Stimulated activated CD4-positive, alpha-beta T cell treated with anti-CD3 and anti-CD28 coated beads, TNF-alpha, amount 100 ng/mL, for 1 hour (primary cell): ENCODE measurements at places on chromosomes 7 and 10.

DNA sequence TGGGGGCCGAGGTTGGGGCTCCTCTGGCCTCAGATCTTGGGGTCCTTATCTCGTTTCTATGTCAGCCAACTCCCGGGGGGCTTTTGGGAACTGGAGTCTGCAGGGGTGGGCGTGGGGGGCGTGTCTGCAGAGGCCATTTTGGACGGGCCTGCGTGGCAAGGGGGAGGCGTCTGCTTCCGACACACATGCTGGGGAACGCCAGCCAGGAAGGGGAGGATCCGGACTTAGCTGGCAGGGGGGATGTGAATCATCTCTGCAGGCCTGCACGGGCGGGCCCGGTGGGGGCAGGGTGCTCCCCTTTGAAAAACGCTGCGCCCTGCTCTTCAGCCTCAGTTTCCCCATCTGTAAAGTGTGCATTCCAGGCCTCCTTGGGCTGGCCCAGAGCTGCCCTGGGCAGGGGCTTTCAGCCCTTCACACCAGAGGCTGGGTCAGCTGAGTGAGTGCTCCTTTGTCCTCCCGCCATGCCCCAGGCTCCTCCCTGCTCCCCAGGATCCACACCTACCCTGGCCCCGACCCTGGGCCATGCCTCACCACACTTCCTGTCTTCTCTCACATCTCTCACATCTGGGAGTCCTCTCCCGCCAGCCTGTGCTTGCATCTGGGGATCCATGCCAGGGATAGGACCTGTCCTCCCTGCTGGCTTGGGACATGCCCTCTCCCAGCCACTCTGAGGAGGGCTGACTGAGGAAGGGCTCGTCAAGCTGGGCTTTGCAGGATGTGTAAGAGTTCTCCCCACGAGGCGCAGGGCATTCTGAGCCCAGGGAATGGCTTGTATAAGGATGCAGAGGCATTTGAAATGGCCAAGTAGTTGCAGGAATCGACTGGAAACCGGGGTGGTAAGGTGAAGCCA lies 172.6 kb upstream of the TNRC18 start:
- peak; percentile 16 for DNase-seq

- no peak for DNase-seq
Observed at GRCh38 chr10:91410638-91411371, 661 bp downstream of the HECTD2 start.

- DNase-seq = no peak
Observed at GRCh38 chr7:91140982-91141381, 123.3 kb upstream of the FZD1 start.

GRCh38 chr10:1567152-1567551 lies 170.2 kb downstream of the ADARB2 start:
- DNase-seq = no peak

GRCh38 chr7:97468493-97468892 lies 263.4 kb upstream of the TAC1 start:
- DNase-seq = no peak

DNA sequence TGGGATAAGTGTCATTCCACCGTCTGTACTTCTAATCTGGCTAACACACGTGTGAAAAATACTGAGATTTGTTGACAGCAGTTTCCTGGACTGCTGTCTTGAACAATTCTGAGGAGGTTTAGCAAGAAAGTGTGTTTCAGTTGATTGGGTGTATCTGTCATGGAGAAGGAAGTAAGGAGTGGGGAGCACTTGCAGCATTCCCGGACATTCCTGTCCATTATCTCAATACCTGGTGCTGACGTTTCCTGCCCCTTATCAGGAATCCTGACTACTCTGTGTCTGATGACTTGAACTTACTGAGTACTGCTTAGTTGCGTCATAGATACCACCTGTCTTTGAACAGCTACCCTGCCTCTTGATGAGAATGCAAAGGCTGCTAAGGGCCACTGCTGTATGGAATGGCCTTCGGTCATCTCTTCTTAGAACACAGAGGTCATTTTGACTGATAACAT lies 72.0 kb upstream of the VKORC1L1 start:
- DNase-seq = no peak

GRCh38 chr10:71701496-71702132 lies 18.0 kb downstream of the C10orf105 start:
- DNase-seq = no peak

DNA sequence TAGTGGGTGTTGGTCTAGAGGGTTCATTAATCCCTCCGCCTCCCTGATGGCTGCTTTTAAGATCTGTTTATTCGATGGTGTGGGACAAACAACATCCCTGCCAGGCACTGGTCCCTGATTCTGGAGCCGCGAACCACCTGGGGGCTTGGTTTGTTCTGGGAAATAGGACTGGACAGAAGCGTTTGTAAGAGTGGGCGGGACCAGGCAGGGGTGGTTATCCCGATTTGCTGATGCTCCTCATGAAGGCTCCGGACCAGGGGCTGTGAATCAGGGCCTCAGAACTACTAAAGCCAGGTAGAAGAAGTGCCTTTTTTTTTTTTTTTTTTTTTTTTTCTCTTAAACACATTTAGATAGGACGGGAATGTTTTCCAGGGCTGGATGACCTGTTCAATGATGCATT lies 273.4 kb downstream of the WDR37 start:
- DNase-seq = no peak
